ENCODE measurements at places on chromosomes 6 and 20.

DNA sequence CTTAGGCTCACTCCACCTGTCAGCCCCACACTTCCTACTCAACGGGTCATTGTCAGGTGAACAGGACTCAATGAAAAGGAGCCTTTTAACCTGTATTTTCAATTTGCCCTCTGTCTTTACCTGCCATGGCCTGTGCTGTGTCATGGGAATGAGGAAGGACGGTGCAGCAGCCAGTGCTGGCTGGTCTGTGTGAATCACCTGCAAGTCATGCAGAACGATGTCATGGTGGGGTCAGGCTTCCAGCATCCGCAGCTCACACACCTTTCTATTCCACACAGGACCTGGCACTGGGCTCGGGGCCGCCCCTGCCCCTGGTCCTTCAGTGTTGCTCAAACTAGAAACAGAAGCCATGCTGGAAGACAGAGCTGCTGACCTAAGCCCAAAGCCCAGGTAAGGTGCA lies 188.7 kb upstream of the GMDS start:
- DNase-seq = no peak

DNA sequence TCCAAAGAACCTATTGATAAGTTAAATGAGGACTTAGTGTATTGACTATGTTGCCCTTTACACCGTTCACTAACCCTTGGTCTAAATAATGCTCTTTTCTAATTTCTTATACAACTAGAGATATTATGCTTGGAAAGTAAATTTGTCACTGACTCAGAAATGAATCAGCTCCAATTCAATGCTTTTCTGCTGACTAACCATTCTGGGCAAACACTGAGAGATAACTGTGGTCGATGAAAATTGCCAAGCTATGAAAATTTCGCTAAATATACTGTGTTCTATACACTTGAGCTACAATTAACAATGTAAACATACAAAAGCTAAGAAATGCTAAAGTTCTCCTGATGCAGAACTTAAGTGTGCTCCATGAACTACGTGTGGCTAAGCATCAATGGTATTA lies 23.1 kb upstream of the FBXO9 start:
- DNase-seq = no peak

DNA sequence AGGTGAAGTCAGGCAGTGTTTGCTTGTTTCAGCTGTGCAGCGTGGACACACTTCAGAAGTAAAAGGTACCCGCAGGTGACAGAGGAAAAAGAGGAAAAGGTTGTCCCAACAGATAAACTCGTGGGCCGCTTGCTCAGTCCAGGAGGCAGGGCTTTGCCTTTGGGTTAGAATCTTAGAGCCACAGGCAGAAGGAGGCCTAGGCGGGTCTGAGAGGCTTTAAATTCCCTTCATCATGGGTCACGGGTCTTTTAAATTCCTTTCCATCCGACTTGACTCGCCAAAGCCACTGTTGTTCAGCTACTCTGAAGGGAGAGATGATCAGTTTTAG lies 48.2 kb downstream of the AGPAT4 start:
- no peak for DNase-seq

DNA sequence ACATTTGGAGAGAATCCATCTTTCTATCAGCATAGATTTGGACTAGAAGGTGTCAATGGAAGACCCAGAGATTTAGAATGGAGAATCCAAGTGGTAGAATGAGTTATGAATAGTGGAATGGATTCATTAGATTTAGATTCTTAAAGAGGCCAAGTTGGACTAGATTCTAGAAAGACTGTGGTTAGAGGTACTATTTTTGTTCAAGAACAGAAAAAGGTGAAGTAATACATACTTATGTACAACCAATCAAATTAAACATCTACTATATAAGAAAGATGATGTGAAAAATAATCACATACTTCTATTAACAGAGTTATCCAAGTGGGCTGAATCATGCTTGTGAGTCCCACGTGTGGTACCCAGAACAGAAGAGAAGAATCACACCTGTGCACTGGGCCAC lies 33.8 kb upstream of the ADTRP start:
- DNase-seq = no peak
